Activated CD8-positive, alpha-beta memory T cell treated with anti-CD3 and anti-CD28 coated beads for 24 hours (primary cell): ENCODE measurements at places on chromosomes 12 and 14.

DNA sequence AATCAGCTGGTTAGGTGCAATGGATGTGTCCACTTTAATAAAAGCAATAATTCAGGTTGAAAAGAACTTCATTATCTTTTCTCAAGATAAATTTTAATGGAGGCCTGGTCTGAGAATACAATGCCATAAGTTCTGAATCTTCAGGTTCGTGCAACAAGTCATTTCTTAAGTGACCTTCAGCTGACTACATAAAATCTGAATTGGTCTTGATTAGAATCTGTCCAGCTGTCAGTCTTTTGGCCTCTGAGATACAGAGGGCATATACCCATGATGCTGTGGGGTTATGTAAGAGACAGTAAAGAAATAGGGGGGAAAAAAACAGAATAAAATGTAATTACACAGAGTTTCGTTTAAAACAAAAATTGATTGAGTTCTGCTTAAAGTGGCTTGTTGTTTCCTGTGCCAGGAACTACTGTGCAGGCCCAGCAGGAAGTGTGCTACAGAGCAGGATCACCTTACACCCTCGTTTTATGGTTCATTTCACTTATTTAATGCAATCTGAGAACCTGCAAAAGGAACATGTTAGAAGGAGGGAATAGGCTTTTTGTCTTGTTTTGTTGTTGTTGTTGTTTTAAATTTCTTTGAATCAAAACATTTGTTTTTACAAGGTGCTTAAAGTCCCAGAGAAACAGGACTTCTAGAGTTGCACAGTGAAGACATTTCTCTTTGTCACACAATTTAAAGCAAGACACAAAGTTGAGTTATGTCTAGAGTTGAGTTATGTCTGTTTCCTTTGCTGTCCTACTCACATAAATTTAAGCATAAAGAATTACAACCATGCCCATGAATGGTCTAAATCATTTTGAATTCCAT is 64.2 kb downstream of the LGR5 start:
- no peak for DNase-seq

- DNase-seq, result no peak
Measured at GRCh38 chr12:124394462-124395128, 99.7 kb downstream of the RFLNA start.

- DNase-seq, result no peak
Measured at GRCh38 chr14:73878436-73878835, 8.2 kb upstream of the ZNF410 start.

DNA sequence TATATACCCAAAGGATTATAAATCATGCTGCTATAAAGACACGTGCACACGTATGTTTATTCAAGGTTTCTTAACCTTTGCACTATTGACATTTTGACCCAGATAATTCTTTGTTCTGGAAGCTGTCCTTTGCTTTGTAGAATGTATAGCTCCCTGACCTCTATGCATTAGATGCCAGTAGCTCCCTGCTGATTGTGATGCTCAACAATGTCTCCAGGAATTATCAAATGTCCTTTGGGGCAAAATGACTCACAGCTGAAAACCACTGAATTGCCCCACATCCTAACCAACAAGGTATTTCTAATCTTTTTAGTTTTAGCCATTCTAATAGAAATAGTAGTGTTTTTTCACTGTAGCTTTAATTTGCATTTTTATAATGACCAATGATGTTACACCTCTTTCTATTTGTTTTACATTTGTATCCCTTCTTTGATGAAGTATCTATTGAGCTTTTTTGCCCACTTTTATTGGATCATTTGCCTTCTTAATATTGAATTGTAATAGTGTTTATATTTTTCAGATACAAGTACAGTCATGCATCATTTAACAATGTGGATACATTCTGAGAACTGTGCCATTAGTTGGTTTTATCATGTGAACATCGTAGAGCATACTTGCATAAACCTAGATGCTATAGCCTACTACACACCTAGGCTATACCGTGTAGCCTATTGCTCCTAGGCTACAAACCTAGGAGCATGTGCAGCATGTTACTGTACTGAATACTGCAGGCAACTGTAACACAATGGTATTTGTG is 10.4 kb upstream of the NOPCHAP1 start:
- no peak for DNase-seq

- DNase-seq, result peak; percentile 47
Measured at GRCh38 chr12:109760031-109760929, 46.7 kb downstream of the FAM222A start.

GRCh38 chr12:10027721-10028120 is 2.8 kb upstream of the CLEC9A start:
- DNase-seq, result no peak

DNA sequence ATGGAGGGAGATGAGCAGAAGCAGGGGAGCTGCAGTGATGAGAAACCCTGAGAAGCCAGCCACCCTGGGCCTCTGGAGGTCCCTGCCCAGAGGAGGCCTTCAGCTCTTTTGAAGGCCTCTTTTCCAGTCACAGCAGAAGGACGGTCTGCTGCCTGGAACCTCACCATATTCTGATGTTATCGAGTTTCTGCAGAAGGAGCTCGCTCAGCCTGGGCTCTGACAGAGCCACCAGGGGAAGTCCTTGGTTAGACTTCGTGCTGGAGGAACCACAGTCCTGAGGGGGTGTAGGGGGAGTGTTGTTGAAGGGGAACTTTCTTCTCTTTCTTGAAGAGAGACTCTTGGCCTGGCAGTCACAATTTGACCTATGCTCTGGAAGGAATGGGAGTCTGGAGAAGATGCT is 25.1 kb upstream of the BATF start:
- no peak for DNase-seq
